Breast epithelium (tissue), 4 donors: ENCODE measurements at places on chromosomes 2 and 18.

DNA sequence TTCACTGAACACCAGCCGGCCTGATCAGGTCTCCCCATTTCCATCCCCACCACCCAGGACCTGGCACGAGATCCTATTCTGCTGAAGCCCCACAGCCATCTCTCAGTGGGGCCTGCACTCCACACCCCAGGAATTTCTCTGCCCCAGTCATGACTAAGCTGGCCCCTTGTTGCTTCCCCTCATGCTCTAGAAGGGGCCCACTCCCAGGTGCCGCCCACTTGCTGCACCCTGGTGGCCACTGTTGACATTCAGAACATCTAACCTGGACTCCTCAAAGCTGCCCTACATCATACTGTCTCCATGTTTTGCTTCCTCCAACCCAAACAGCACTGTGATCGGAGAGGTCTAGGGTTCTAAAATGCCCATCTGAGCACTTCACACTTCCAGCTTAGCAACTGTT, 90.7 kb upstream of the KLHL29 start:
- no peak for DNase-seq

DNA sequence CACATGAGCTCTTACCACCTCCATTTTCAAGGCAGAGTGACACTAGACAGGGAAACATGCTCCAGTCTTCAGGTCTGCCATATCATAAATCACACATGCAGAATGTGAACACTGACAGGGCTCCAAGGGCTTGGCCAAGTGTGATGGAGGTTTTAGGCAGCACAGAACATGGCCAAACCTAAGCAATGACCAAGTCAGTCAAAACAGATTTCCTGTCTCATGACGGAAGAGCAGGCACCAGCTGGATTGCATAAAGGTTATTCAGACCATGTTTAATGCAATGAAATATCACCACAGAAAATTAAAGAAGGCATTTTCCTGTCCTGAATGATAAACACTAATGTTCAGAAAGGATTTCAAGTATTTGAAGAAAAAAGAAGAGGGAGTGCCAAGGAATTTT, 72.5 kb downstream of the SUMO1 start:
- no peak for DNase-seq

DNA sequence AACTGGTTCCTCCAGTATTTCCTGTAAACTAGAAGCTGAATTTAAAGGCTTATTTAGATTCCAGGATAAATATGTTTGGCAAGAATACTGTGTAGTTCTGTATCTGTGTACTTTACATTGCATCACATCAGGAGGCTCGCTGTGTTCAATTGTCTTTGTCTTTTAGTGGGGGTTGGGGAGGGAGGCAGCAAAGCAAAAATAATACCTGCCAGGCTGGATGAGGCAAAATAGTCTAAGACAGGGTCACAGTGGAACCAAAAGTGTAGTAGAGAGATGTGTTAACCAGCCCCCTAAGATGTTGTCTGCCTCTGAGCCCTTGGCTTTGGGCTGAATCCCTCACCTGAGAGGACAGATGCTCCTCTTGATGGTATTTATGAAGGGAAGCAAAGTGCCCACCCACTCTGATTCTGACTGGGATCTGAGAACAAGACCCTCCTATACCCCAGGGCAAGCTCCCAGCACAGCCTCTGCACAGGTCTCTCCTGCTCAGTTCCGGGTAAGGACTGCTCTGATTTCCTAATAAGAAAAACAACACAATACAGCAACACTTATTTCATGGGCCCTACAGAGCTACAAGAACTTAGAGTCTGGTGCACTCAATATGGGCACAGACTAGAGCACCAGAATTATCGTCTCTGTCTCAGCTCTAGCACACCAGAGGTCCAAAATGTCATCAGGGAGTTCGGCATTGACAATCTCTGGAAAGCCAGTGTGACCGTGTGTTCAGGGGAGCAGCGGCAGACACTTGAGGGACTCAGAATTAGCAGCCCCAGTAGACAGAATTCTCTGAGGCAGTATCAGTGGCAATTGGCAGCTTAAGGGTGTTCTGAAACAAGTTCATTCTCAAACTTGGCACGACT, 7.2 kb upstream of the AFTPH start:
- DNase-seq = no peak

GRCh38 chr18:37720663-37721062, 155.1 kb upstream of the CELF4 start:
- no peak for DNase-seq

DNA sequence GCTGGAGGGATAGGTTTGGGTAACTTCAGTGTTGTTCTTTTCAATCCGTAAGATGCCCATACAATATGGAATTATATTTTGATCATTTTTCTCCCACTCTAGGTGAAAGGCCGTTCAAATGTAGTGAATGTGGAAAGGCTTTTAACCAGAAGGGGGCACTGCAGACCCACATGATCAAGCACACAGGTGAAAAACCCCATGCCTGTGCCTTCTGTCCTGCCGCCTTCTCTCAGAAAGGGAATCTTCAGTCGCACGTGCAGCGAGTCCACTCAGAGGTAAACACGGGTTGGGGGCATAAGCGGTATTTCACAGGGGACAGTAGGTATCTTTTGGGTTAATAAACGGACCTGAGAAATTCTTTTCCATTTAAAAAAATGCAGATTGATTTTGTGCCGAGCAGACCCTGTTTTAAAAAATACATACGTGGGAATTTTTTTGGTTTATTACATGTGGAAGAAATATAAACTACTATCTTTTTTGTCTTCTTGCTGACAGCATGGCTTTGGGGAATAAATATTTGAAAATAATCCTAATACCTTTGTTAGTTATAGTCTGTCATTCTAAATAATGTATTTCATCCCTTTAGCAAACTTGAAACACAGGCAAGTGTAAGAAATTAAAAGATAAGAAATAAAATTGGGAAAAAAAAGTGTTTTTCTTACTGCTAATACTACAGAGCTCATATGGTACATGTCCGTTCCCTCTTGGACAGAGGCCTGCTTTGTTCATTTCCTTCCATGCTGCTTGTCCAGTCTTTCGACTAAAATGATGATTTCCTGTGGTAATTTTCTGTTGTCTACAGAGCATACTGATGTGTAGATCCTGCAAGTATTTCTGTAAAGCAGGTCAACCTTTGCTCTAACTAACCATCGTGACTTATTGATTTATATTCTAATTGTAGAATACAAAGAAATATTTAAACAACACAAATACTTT, 53.3 kb downstream of the ZNF236 start:
- no peak for DNase-seq

GRCh38 chr2:38394041-38394440, 17.0 kb upstream of the ATL2 start:
- no peak for DNase-seq

DNA sequence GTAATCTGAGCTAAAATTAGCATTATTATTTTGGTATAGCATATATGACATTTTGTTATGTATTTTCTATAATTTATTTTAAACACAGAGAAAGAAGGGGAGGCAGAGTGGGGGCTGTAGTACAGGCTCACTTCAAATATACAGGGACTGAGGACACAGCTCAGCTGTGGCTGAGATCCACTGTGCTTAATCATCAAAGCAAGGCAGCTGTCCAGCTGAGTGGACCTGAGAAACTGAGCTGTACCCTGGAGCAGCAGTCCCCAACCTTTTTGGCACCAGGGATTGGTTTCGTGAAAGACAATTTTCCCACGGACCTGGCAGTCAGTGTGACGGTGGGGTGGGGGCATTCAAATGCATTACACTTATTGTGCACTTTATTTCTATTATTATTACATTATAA, 687.2 kb downstream of the RNF144A start:
- no peak for DNase-seq

GRCh38 chr2:2149379-2149778, 181.7 kb downstream of the MYT1L start:
- DNase-seq = no peak

GRCh38 chr2:66667301-66667700, 232.4 kb downstream of the MEIS1 start:
- no peak for DNase-seq

DNA sequence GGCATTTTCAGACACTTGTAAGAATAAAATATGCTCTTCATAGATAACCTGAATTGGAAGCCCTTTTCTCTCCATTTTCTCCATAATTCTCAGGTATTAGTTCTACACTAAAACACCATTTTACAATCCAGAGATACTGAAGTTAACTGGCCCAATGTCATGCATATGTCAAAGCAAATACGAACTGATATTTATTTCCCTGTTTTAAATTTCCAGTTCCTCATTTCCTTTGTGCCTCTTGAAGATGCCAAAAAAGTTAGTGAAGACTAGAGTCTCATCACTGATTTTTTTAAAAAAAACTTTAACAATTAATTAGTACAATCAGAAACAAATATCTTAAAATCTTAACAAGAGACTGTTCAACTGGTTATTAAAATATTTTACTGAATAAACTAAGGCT, 52.8 kb upstream of the ITGB6 start:
- no peak for DNase-seq

DNA sequence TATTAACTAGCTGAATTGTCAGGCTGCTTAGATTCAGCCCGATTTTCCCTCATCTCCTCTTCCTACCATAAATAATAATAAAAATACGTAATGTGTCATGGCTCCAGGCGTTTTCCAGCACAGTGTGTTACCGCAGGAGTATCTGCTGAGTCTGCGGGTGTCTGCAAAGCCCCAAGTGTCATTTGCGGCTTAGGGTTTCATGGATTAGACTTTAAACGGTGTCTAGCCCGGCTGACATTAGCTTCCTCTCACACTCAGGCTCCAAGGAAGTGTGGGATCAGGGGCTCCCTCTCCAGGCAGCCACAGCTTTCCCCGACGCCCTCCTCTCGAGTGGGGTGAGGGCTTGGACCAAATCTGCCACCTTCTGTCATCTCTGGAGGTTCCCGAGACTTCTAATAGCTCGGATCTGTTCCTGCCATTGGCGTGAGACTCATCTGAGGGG, 14.1 kb upstream of the HOXD1 start:
- DNase-seq = no peak

DNA sequence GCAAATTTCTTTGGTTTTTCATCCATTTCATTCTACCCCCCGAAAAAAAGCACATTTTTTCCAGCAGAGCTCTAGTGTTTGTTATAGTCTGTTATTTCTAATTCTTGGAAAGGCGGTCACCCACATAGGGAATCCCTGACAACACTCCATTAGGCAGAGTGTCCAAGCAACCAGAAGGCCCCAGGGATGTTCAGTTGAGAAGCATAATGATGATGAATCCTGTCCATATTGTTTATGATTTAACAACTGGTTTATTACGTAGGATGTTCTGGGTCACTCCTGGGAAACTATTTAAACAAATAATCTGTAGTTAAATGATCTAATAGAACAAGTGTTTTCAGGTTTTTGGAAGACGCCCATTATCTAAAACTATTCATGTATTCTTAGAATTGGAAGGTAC, 388.7 kb downstream of the TNS1 start:
- no peak for DNase-seq

GRCh38 chr2:134402410-134402809, 148.5 kb downstream of the MGAT5 start:
- DNase-seq = no peak

DNA sequence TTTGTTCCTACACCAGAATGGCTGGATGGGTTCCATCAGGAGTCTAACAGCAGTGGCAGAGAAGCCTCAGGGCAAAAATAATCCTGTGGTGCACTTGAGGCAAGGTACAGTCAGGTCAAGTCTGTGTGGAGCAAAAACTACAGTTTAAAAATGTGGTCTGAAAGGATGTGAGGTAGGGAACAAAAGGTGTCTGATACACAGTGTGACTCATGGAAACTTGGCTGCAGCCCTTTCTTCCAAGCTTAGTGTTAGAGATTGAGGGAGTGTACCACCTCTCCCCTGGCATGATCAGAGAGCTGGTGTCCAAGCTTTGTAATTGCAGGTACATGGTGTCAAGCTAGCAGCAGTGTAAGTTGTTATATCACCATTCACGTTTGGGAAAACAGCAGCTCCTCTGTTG, 8.9 kb downstream of the ANKAR start:
- no peak for DNase-seq

DNA sequence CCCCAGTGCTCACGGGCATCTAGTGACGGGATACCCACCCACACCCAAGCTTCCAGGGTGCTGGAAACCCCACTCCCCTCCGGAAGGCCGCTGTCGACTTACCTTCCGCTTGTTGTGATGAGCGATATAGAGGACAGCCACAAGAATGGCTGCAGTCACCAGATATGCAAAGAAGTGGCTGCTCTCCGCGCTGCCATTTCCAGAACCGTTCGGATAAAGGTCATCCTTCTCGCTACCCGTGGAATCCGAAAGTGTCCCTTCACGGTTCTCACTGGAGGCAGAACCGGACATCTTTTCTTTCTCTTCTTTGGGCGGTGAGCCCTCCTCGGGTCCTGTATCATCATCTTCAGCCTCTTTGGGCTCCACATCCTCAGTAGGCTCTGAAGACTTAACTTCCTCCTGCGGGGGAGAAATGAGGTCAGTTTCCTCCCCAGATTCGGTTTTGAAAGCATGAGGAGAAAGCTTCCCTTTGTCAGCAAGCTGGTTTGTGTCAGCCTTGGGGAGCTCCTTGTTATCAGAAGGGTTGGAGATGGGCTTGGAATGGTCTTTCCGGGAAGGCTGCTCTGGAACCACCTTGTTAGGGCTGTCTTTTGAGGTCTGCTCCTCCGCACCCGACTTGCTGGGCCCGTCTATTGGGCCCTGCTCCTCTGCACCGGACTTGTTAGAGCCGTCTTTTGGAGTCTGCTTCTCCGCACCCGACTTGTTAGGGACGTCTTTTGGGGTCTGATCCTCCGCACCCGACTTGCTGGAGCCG, 1.2 kb downstream of the TGOLN2 start:
- DNase-seq = no peak

GRCh38 chr2:113230531-113230930, 48.2 kb downstream of the PAX8 start:
- DNase-seq = no peak

GRCh38 chr2:60880643-60881046, 729 bp upstream of the REL start:
- no peak for DNase-seq

- DNase-seq = no peak
Observed at GRCh38 chr2:71340176-71340575, 8.6 kb downstream of the ZNF638 start.

- no peak for DNase-seq
Observed at GRCh38 chr18:63774511-63774910, 707 bp upstream of the SERPINB7 start.

- no peak for DNase-seq
Observed at GRCh38 chr2:15704086-15704787, 112.6 kb downstream of the DDX1 start.

DNA sequence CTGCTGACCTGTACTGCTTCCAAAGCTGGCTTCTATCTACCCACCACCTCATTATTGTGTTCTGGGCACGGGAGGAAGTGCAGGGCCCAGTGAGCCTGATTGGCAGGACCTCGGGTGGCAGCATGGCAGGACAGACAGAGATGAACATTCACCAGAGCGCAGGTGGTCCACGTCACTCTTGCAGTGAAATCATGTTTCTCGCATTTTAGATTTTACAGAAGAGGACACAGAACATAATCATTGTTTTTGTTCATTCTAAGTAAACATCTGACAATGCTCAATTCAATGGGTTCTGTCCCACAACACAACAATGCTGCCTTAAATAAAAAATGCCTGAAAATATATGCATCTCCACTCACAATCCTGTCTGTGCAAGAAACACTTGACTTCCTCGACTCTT, 11.5 kb upstream of the BIN1 start:
- DNase-seq = no peak

DNA sequence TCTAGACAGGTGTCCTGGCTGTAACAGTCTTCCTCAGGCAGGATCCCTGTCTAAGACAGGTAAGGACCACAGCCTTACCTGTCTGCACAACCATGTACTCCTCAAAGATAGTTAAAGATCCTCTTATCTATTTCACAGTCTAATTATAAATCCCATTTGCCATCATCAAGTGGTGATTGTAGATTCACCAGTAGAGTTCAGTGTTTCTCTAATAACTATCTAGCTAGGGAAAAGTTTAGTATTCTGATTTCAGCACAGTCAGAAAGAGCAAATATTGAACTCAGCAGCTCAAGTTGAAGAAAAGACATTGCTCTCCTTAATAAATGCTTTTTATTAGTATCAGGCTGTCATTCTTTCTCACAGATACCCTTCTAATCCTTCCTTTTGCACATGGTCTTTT, 1305.5 kb upstream of the NXPH2 start:
- DNase-seq = no peak
